ENCODE measurements at places on chromosomes 7 and 10.

DNA sequence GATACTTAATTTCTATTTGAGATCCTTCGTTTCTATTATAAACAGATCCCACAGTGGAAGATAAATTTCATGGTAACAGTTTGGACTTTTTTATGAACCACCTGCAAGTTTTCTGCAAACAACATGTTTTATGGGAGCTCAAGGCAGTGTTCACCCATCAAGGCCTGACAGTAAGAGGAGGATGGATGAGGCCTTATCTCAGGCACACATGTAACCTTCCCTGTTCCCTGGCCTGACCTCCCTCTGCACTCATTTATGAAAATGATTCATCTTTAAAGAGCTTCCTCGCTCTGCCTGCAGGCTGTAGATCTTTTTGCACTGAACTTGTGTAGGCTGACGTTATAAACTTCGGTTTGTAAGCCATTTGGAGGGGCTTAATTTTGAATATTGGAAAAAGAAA is 500.1 kb downstream of the GATA3 start:
- DNase-seq: no peak

DNA sequence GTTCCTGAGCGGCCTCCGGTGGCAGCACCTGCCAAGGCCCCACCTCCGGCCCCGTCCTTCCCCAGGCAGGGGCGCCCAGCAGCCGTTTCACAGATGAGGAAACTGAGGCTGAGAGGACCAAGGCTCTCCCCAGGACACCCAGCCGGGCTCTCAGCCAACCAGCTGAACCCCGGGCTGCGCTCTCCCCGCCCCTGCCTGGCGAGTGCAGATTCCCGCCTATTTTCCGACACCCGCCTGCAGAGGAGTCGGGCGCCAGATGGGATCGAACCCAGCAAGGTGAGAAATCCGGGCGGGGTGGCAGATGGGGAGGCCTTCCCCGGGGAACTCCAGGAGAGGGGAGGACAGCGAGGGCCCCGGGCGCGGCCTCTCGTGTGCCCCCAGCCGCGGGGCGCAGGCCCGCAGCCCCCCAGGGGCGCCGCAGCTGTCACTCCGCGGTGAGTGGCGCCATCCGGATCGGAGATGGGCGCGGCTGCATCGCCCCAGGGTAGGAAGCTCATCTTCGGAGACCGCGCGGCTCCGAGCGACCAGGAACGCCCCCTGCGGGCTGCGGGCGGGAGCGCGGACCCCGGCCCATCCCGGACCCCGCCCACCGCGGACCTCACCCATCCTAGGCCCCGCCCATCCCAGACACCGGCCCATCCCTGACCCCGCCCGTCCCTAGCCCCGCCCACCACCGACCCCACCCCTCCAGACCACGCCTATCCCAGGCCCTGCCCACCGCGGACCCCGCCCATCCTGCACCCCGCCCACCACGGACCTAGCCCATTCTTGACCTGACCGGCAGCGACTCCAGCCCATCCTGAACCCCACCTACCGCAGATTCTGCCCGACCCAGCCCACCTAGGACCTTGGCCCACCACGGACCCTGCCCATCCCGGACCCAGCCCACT is 90.3 kb downstream of the MICALL2 start:
- no peak for DNase-seq

DNA sequence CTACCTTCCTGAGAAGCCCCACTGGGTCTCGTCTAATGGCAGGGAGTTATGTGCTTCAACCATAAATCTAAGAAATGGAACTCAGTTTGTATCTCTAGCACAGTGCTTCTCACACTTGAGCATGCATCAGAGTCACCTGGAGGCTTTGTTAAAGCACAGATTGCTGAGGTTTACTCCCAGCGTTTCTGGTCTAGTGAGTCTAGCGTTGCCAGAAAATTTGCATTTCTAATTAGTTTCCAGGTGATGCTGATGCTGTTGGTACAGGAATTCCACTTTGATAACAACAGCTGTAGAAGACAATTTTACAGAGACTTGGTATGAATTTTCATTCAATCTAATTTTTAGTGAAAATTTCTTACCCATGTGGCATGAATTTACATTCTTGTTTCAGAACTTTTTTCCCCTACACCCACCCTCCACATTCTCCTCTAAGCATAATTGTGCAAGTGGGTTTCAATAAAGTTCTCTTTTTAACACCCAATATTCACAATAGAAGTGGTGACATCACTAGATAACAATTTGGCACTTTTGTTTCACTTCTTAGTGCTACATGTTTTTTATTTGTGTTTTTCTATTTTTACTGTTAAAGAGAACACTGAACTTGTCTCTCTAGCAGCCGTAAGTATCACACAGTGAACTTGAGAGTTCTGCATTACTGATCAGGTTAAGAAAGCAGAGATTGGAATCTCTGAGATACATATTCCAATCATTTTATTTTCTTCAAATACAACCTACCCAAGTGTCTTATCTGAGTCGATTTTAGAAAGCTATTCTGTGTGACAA is 48.4 kb upstream of the BET1 start:
- no peak for DNase-seq

DNA sequence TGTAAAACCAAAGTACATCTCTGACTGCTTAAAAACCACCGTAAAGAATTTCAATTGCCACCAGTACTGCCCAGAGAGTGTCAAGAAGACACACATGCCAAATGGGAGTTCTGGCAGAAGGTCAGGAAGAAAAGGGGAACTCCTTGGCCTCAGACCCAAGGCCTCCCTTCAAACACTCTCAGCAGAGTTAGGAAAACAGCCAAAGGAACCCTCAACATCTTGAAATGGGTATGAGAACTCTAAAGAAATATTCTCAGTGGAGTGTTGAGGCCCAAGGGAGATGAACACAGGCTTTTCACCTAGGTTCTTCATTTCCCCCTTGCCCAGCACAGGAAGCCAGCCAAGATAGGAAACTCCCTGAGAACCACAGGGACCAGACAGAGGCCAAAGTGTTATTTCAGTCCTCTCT is 96.1 kb upstream of the ASAH2 start:
- no peak for DNase-seq

DNA sequence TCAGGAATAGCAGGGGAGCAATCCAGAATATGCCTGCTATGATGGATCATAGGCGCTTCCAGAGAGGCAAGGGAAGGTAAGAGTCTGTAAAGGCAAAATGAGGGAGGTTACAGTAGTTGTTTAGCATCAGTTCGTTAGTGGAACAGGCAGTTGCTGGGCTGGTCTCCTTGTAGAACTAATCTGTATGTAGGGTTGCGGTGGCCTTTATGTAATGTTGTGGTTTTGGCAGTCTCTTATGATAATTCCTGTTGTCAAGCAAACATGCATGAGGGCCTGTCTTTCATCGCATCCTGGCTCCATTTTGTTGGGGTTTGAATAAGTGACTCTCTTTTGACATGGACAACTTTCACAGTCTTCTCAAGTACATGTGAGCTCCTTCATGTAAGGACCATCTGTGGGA is 427.8 kb upstream of the LRGUK start:
- no peak for DNase-seq

DNA sequence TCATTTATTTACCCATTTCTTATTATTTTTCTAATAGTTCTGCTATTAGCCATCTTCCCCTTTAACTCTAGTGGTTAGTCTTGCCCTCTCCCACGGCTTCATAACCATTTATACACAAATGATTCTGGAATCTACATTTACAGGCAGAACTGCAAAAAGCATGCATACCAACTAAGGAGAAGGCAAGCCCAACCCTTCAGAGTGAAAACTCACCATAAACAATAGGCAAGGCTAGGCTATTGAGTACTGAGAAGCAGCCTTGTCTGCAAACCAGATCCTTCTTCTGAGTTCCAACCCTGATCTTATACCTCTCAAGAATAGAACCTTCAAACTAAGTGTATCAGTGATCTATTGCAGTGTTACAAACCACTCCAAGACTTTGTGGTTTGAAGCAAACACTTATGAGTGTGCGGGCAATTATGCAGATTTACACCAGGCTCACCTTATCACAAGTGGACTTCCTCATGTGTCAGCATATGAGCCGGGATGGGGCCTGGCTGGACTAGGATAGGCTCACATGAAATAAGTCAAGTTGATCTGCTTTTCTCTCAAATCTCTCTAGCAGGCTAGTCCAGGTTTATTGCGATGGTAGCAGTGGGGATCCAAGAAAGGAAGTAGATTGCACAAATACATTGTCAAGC is 896.9 kb upstream of the PHF14 start:
- DNase-seq: no peak

DNA sequence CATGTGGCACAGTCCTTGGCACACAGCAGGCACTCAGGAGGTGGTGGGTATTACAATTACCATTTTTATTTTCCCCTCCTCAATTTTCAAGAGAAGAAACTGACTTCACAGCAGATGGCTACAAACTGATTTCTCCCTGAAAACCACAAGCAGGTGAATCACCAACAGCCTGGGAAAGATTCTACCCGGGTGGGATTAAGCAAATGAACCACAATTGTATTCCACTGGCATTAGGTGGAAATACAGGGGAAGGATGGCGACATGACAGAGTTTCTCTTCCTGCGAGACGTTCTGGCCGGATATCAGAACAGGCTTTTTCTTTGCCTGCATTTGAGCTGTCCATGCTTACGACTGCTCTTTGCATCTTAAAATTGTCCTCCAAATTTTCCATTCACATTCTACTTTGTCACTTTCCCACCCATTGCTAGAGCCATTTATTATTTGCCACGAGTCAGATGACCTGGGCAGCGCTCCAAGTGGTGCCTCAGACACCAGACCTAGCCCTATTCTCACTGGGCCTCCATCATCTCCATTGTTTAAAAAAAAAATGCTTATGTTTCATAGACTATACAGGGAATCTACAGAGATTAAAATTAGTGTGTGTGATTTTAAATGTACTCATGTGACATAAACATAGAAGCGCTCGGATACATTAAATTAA is 4.6 kb downstream of the DENND11 start:
- peak; percentile 76 for DNase-seq

- no peak for DNase-seq
These were observed 16.5 kb upstream of the TRIM8 start for GRCh38 chr10:102627736-102628293.

DNA sequence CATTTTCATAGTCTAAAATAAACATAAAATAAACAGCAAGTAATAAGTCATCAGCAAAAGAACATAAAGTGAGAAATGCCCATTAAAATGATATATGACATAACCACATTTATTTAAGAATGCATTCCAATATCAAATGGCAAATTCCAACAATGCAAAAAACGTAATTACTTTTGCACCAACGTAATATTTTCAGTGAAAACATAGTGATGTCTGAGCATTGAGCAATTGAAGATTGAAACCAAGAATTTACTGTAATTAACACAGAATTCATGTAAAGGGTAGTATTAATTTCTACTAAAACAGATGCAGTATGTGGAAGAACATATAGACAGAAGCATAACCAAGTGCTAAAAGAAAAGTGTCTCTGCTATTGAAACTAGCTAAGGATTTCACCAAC is 123.0 kb upstream of the TNS3 start:
- DNase-seq: no peak

- no peak for DNase-seq
These were observed 87.9 kb downstream of the VIPR2 start for GRCh38 chr7:159056737-159057136.

DNA sequence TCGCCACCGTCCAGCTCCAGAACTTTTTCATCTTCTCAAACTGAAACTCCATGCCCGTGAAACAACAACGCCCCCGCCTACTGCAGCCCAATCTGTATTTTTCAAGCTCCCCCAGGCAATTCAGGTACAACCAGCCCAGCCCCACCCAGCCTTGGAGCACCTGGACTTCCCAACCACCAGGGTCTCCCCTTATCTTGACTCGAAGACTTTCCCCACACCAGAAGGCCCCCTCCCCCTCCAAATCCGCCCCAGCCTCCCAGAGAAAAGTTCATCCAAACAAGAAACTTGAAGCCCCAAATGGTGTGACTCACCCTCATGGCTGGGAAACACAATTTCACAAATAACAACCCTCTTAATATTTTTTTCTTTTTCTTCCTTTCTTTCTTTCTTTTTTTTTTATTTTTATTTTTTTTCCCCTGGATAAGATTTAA is 10.6 kb downstream of the ZCCHC24 start:
- no peak for DNase-seq

DNA sequence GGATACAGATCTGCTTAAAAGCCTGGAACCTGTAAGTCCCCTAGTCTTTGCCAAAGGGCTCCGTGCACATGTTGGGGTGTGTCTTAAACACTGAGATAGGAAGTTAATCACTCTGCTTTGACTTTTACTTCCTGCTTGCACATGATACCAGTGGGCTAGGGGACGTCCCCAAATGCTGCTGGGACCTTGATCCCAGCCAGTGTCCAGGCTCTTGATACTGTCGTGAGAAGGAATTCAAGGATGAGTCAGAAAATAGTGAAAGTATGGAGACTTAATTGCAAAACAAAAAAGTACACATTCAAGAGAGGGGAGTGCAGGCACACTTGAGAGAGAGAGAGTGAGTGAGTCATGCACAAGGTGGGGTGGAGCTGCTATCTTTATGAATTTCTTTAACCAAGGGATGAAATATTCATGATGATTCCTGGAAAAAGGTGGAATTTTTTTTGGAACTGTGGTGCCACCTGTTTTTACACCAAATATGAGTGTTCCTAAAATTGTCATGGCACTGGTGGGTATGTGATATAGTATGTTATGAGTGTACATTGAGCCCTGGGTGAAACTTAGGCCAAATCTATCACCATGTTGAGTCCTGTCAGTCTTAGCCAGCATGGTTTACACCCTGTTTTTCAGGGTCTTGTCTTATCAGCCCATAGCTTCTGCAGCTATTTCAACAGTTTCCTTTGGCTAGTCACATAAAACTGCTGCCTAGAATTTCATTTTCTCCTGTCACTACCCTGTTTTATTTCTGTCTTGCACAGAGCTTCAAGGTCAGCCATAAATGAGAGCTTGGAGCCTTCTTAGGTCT is 88.3 kb upstream of the CYP26C1 start:
- DNase-seq: peak; percentile 11

- DNase-seq: no peak
These were observed 32.3 kb downstream of the RBM17 start for GRCh38 chr10:6121146-6121545.

- no peak for DNase-seq
These were observed 29.4 kb downstream of the PHTF2 start for GRCh38 chr7:77827999-77828398.

- no peak for DNase-seq
These were observed 303.1 kb downstream of the FZD1 start for GRCh38 chr7:91567081-91568012.

- no peak for DNase-seq
These were observed 263.8 kb upstream of the ZNF32 start for GRCh38 chr10:43912469-43912868.

DNA sequence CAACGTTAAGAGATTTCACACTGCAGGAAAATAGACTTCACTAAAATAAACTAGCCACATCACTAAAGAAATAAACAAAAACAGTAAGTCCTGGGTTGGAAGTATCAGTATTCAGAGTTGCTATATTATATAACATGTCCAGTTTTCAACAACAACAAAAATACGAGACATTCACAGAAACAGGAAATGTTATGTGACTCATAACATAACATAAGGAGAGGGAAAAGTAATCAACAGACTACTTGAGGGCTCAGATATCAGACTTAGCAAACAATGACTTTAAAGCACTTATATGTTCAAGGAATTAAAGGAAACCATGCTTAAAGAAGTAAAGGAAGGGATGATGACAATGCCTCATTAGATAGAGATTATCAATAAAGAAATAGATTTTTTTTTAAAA is 73.5 kb upstream of the MKLN1 start:
- no peak for DNase-seq

- no peak for DNase-seq
These were observed 261.7 kb upstream of the TCERG1L start for GRCh38 chr10:131573256-131573655.
